ENCODE measurements at places on chromosomes 12 and 14.

GRCh38 chr12:53004582-53004981 lies 1.7 kb upstream of the EIF4B start:
- no peak for DNase-seq

- no peak for DNase-seq
These were observed 181.0 kb downstream of the KTN1 start for GRCh38 chr14:55760789-55761566.

DNA sequence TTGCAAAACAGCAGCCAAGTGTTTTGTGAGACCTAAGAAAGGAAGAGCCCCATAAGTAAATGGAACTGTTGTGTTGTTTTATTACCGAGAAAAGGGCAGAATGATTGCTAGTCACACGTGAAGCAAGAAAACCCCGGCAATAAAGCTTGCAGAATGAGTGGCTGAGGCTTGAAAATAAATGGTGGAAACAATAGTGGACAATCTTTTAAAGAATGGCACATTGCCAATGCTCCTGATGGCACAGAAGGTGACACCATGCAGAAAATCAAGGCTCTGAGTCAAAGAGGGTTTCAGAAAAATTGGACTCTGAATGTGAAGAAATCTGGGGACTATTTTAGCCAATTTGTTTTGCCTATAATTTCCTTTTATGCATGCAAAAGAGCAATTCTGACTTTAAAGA lies 4.0 kb upstream of the AQP2 start:
- DNase-seq, result no peak

DNA sequence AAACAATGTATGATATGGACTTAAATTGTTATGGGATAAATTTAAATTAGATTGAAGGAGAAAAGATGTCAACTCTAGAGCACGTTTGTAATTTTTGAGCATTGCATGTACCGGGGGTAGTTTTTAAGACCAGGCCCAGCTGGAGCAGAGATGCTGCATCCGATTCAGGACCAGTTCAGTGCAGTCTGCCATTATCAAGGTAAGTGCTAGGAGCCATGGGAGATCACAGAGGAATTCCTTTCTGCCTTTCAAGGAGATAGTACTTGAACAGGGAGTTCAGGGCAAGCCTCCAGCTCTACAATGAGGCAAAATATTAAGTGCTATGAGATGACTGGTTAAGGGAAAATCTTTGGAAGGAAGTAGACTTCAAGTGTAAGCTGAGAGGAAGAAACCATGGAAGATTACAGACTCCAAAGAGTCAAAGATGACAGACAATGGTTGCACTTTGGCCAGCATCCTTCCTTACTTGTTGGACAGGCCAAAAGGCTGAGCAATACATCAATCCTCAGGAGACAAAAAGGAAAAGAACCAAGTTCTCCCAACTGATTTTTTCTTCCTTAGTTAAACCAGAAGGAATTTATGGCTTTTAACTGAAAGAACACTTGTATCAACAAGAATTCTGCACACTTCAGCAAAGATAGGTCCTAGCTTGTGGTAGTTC lies 113.2 kb upstream of the HIF1A start:
- DNase-seq, result no peak

GRCh38 chr14:33118668-33119067 lies 180.0 kb downstream of the NPAS3 start:
- peak; percentile 51 for DNase-seq

DNA sequence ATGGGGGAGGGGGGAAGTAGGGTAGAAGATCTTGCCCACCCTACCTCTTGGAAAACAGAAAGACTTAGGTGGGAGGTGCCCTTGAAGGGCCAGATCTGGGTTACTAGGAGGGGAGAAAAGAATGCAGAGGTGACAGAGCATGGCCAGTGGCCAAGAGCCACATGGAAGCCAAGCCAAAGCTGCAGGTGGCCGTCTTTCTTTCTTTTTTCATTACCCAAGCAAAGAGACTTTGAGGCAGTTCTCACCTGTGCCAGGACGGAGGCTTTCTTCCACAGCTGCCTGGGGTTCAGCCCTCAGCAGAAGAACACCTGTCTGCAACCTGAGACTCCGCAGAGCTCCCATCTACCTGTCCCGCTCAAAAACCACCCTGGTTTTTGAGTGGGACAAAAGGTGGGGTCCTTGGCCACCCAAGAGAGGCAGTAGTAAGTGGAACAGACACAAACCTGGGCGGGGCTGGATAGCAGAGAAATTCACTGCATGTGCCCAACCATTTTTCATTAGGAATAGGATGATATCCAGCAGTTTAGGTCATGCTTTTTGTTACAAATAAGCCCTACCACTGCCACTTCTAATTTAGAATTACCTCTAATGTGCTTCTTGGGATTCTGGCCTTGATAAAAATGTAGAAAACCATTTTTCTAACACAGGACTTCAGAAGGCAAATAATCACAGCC lies 116.5 kb downstream of the DYRK2 start:
- DNase-seq, result no peak

- no peak for DNase-seq
These were observed 27.1 kb downstream of the ATG14 start for GRCh38 chr14:55384536-55384935.

DNA sequence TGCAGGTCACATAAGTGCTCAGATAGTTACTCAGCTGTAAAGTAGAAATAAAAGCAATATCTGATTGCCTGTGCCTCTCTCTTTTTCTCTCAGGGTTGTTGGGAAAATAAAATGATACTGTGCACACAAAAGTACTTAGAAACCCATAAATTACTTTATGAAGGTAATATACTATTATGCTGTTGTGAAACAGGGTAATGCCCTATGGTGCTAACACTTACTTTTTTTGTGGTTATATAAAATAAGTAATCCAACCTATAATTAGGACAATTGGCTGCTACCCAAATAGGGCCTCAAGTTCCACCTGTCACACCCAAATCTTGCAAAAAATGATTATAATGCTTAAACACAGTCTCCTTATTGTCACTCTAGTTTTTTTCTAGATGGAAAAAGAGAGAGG lies 50.6 kb downstream of the DAAM1 start:
- no peak for DNase-seq

- peak; percentile 12 for DNase-seq
These were observed 498.4 kb downstream of the RMST start for GRCh38 chr12:97960741-97961608.

- DNase-seq, result peak; percentile 89
These were observed 70.0 kb upstream of the DICER1 start for GRCh38 chr14:95227279-95227860.

GRCh38 chr12:108918206-108918605 lies 38.3 kb downstream of the DAO start:
- DNase-seq, result no peak

GRCh38 chr14:42200957-42201356 lies 594.3 kb downstream of the LRFN5 start:
- DNase-seq, result no peak

GRCh38 chr14:102421411-102422057 lies 58.8 kb downstream of the TECPR2 start:
- DNase-seq, result no peak

- DNase-seq, result no peak
These were observed 1.6 kb upstream of the RTL1 start for GRCh38 chr14:100905166-100905565.

- DNase-seq, result no peak
These were observed 22.5 kb upstream of the FZD10 start for GRCh38 chr12:130139567-130140421.

- no peak for DNase-seq
These were observed 2.8 kb downstream of the LRRC74A start for GRCh38 chr14:76829013-76829365.

GRCh38 chr14:104930526-104931303 lies 6.0 kb downstream of the PLD4 start:
- DNase-seq, result no peak

- no peak for DNase-seq
These were observed 124.2 kb downstream of the HMGA2 start for GRCh38 chr12:65948320-65949008.

- peak; percentile 53 for DNase-seq
These were observed 8.8 kb downstream of the ALDH2 start for GRCh38 chr12:111775205-111776193.

DNA sequence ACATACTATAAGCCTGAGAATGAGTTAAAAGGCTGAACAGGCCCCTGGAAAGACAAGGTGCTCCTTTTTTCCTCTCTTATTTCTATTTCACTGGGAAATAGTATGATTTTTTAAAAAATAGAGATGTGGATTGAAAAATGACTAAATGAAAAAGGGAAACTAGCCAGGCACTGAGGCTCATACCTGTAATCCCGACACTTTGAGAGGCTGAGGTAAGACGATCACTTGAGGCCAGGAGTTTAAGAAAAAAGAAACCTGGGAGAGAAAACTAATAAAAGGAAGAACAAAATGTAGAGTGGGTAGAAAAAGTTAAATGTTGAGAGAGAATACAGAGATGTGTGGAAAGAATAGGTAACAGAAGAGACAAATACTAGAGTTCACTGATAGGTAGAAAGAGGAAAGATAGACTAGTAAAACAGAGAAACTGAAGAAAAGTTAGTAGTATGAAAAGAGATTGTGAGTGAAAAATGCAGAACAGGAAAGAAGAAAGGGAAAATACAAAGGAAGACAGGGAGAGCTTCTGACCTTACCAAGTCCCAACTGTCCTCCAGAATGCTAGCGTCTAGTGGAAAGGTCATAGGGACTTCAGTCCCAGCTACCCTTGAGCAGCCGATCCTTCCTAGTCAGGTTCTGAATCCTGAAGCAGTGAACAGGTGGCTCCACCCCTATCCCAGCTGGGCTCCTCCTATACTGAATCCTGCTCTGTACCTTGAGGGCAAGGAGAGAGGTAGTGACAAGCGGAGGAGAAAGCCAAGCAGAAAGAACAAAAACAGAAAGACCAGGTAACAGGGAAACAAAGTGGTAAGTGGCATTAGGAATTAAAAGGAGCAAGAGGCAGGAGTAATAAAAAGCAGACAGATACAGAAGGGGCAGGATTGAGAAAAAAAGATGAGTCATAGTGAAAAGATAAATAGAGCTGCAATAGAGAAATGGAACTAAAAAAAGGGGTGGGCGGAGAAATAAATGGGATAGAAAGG lies 7.3 kb downstream of the TMEM116 start:
- no peak for DNase-seq

- peak; percentile 12 for DNase-seq
These were observed 1.7 kb upstream of the TNS2 start for GRCh38 chr12:53048033-53048779.

GRCh38 chr12:45987340-45987727 lies 3.0 kb downstream of the SCAF11 start:
- no peak for DNase-seq

GRCh38 chr12:15427913-15428312 lies 105.6 kb downstream of the PTPRO start:
- no peak for DNase-seq

DNA sequence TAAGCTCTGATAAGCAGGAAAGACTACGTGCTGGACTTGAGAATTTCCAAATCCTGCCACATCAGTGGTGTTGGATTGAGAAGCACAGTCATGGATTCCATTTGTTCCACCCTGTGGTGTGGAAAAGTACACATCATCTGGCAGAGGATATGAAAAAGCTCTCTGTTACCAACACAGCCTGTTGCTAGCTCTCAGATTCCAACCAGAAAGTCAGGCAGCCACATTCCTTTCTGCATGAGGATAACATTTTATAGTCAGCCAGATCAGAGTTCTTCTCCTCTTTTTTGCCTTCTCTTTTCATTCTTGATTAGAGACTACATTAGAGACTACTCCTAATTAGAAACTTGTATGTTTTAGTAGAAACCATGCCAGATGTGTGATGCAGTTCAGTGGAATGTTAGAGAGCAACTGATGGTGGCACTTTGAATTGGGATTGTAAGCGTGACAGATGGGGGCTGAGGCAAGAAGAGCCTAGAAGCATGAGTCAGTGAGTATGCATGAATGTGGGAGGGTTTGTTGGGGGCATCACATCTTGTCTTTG lies 61.2 kb upstream of the STXBP6 start:
- DNase-seq, result no peak

GRCh38 chr12:29578070-29578469 lies 80.6 kb upstream of the OVCH1 start:
- no peak for DNase-seq

GRCh38 chr14:30309405-30309804 lies 249.6 kb upstream of the G2E3 start:
- no peak for DNase-seq

DNA sequence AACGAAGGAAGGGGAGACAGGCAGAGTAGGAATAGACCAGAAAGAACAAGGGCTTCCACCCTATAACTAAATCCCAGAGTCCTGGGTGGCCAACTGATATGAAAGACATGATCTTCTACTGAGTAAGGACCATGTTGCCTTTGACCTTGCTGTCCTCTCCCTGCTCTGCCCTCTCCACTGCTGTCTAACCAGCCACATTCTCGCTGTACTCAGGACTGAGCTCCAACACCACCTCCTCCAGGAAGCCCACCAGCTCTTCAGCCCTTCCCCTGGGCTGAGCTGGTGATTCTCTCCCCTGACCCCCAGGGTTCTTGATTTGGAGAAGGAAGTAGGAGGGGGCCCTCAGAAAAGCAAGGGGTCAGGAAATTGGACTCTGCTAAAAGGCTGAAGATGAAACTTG lies 159.2 kb downstream of the DICER1 start:
- DNase-seq, result no peak

GRCh38 chr14:69487226-69487625 lies 2.7 kb downstream of the PLEKHD1 start:
- no peak for DNase-seq

GRCh38 chr14:92880851-92881250 lies 42.1 kb upstream of the CHGA start:
- DNase-seq, result peak; percentile 21

DNA sequence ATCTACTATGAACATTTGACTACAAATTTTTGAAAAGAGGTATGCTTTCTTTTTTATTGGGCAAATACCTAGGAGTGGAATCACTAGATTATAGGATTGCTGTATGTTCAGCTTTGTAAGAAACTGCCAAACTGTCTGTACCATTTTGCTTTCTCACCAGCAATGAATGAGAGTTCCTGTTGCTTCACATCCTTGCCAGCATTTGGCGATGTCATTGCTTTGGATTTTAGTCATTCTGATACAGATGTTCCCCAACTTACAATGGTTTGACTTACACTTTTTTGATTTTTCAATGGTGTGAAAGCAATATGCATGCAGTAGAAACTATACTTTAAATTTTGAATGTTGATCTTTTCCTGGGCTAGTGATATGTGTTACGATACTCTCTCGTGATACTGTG lies 328.7 kb downstream of the RAD51B start:
- no peak for DNase-seq

DNA sequence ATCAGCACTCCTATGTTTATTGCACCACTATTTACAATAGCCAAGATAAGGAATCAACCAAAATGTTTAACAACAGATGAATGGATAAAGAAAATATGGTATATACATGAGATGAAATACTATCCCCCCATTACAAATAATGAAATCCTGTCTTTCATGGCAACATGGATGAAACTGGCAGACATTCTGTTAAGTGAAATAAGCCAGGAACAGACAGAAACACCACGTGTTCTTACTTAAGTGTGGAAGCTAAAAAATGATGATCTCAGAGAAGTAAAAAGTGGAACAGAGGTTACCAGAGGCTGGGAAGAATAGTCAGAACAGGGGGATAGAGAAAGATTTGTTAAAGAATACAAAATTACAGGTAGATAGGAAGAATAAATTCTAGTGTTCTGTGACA lies 113.7 kb upstream of the MDM1 start:
- no peak for DNase-seq

GRCh38 chr12:127083008-127083949 lies 1183.7 kb upstream of the TMEM132C start:
- peak; percentile 81 for DNase-seq
